NCI-H1048 (cell line): ENCODE measurements at places on chromosomes 16 and 17.
A peak's percentile ranks its signal among the peaks of the same experiment; 100 is the strongest.

DNA sequence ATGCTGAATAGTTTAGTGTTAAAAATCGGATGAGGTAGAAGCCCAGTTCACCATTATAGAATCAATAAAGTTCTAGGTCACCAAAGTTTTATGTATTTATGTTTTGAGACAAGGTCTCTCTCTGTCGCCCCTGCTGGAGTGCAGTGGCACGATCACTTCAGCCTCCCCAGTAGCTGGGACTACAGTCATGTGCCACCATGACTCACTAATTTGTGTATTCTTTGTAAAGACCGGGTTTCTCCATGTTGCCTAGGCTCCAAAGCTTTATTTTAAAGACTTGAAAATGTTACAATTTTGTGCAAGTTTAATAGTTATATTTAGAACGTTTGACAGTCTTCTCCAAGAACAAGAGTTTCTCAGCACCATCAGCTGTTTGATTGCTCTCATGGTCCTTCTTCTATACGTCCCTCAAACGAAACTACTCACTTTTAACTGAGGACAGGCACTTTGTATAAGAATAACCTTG lies 32.1 kb downstream of the NDE1 start:
- no peak for DNase-seq

DNA sequence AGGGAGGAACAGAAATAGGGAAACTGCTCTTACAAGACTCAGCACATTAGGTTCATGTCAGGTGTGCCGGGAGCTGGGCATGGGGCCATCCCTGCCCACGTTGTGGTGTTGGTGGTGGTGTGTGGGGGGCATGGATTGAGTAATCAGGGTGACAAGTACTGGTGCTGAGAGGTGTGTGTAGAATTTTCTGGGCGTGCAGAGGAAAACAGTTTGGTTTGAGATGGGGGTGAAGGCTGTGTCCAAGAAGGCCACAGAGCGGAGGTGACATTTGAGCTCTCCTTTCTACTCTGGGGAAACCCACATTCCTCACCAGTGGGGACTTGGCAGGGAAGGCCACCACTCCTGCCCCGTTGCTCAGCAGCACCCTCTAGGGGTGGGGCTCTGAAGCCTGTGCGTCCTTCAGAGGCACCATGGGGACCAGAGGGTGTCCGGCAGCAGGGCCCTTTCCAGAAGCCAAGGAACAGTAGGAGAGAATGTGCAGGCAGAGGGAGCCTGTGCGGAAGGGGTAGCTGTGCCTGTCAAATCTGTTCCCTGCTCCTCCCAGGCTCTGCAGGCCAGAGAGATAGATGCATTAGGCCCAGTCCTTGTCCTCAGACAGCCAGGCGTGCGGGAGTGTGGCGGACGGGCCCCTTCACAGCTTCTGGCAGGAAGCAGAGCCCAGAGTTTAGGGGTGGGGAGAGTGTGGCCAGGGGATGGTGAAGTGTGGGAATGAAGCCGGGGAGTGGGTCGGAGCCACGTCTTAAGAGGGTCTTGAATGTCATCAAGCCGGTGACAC lies 48.7 kb upstream of the GSE1 start:
- DNase-seq: no peak

DNA sequence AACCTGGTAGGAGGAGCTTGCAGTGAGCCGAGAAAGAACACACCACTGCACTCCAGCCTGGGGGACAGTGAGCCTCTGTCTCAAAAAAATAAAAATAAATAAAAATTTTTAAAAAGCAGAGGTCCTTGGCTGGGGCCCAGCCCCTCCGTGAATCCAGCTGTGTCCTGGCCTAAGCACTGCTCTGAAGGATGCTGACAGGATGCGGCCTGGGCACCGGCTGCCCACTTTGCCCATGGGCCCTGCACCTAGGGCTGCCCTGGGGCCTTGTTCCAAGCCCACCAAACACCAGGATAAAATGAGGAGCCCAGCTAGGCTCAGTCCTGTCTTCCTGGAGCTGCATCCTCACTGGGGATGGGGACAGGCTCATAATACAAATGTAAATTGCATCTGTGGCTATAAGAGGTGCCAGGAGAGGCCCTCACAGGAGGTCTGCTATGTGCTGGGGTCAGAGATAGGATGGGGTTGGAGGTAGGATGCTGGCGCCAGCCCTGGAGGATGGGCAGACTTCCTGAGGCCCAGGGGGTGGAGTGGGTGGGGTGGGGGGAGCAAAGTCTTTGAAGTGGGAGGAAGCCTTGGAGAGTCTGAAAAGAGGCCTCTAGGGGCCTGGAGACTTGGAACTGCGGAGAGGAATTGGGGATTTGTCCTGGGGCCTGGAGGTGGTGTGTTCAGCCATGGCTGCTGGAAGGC lies 6.2 kb downstream of the C16orf89 start:
- no peak for DNase-seq

DNA sequence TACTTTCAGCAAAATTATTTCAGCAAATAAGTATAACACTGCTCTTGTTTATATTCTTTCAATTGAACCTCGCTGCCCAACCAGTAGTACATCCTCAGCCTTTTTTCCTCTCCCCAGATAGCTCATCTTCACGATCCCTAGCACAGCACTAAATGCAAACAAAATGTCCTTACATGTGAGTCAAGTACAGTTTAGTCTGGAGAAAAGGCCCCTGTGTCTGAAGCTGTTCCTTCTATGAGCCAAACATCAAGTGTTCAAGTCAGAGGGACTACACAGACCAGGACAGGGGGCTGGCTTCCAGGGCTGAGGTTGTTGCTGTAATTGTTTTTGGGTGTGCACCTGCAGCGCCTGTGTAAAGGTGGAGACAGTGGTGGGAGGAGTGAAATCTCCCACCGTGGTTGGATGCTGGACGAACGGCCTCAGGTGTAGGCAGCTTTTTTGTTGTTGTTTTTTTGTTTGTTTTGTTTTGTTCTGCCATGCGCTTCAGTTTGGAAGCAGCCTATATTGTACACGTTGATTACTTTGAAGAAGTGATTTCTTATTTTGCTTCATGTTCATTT lies 147.1 kb downstream of the PRKCA start:
- no peak for DNase-seq

GRCh38 chr16:7602291-7602950 lies 269.8 kb downstream of the RBFOX1 start:
- DNase-seq: no peak

DNA sequence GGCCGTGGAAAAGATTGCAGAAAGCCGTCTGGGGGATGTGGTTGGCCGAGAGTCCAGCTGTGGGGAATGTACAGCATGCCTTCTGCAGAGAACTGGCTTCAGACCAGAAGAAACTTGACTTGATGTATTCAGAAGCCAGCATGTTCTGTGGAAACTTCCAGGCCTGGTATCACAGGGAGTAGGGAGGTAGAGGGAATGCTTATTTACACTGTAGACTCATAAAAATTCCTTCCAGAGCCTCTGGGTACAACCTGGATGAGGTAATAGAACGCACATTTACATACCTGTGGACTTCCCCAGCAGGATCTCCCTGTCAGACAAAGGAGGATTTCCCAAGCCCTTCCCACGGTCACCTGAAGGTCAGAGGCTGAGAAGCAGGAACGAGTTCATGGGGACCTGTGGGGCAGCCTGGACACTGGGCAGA lies 11.8 kb upstream of the GAS7 start:
- peak; percentile 66 for DNase-seq

- DNase-seq: no peak
Measured at GRCh38 chr17:7862692-7863437, 5.1 kb downstream of the CYB5D1 start.
